ENCODE measurements at places on chromosomes 3 and 15.

DNA sequence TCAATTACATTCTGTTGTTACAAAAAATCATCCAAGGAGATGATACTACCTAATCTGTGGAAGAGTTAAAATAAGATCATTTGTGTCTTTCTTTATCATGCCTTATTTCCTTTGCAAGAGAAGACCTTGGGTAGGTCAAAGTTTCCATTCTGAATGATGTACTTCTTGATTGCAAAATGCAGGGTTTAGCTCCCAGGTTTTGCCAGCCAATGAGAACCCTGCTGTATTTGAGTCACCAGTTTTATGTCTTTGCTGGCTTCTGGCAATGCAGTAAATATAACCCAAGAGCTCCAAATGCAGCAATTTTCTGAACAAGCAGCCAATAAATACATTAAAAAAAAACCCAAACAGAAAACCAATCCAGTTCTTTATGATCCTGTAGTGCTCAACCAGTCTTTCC is 204.9 kb downstream of the CADPS start:
- peak; percentile 39 for DNase-seq

DNA sequence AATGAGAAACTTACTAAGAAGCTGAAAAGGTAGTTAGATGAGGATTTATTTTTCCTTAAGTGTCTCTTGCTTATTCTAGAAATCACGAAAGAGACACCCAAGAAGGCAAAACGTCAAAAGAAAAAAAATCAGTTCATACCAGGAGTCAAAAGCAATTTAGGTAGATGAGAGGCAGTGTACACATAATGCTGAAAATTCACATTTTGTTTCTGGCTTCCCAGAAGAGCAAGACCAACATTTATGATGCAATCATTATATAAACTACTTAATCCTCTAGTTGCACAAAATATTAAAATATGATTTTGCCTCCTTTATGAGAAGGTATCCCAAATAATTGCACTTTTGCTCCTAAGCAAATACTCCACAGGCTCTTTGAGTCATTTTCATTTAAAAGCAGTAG is 228.0 kb downstream of the FMN1 start:
- no peak for DNase-seq

GRCh38 chr3:152039887-152040286 is 166.4 kb downstream of the SUCNR1 start:
- no peak for DNase-seq

- no peak for DNase-seq
Observed at GRCh38 chr3:15822281-15822680, 24.5 kb upstream of the ANKRD28 start.

GRCh38 chr3:88462230-88462629 is 312.5 kb downstream of the C3orf38 start:
- DNase-seq, result no peak

- no peak for DNase-seq
Observed at GRCh38 chr15:44882499-44882968, 74.0 kb upstream of the TERB2 start.

DNA sequence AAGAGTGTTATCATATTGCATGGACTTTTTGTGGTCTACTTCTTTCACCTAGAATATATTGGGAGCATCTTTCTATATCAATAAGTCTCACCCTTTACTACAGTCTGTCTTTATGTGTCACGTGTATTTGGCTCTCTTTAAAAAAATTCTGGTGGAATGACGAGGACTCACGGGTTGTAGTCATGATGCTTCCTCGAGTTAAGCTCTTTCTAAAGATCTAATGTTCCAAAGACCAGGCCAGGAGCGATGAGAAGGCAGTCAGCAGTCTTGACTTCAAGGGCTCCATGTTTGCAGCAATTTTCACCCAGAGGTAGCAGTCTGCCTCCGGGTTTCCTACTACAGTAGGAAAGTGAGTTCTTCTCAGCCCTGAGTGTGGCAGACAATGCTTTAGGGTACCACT is 88.9 kb downstream of the FRMD4B start:
- DNase-seq, result no peak
